ENCODE measurements at places on chromosomes 1 and 21.

DNA sequence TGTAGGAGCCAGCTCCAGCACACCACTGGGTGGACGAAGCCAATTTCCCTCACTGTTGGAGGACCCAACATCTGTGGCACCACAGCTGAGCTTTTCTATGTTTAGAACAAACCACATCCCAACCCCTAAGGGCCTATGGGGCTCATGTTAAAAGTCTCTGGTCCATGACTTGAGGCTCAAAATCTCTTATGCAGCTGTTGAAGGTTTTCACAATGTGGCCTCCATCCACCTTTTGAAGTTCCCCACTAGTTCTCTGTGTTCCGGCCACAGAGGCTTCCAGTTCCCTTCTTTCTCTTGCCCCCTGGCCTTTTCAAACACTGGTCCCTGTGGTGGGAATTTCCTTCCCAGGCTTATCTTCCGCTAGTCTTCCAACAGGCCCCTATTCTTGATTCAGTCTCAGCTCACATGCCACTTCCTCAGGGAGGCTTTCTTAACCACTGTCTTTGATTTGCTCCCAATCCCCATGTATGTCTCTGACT lies 3.9 kb upstream of the IFNLR1 start:
- DNase-seq: peak; percentile 56

GRCh38 chr1:79517470-79518224 lies 511.1 kb upstream of the ADGRL4 start:
- DNase-seq: no peak

DNA sequence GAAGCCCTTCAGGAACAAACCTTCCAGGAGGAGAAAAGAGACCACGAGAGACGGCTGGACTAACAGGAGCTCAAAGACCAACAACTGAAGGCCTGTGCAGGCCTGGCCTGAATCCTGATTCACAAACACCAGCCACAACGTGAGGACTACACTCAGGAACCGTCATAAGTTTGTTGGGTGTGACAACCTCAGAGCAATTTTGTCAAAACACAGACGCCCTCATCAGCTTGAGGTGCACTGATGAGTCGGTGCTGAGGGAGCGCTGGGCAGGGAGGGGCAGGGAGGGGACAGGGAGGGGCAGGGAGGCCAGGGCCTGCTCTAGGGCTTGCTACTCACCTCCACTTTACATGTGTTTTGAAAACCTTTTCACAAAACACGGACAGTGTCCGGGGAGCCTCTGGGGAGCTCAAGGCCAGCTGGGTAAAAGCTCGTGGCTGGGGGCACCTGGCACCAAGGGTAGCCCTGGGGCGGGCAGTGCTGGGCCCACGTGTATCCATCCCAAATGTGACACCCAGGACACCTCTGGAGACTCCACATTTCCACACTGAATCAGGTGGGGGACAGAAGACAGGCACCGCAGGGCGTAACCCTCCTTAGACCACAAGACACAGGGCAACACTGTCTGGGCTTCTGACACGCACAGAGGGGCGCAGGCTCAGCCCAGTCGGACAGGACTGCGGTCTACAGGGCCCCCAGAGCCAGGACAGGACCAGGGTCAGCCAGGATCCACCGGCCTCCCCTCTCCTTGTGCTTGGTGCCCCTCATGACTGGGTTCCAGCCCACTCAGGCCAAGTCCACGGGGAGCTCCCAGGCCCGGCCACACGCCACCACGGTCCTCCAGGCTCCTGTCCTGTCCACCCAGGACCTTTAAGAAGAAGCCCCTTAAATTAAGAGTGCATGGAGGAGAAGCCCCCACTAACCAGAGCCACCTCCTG lies 16.5 kb downstream of the LSS start:
- no peak for DNase-seq

GRCh38 chr1:21572221-21572620 lies 63.0 kb downstream of the ALPL start:
- DNase-seq: no peak

- DNase-seq: no peak
Observed at GRCh38 chr1:26189751-26190275, 589 bp upstream of the CATSPER4 start.

GRCh38 chr1:198936371-198937083 lies 297.7 kb downstream of the PTPRC start:
- no peak for DNase-seq

- no peak for DNase-seq
Observed at GRCh38 chr1:6004412-6005123, 12.3 kb upstream of the NPHP4 start.

GRCh38 chr1:30779294-30780071 lies 21.9 kb upstream of the LAPTM5 start:
- DNase-seq: peak; percentile 81

DNA sequence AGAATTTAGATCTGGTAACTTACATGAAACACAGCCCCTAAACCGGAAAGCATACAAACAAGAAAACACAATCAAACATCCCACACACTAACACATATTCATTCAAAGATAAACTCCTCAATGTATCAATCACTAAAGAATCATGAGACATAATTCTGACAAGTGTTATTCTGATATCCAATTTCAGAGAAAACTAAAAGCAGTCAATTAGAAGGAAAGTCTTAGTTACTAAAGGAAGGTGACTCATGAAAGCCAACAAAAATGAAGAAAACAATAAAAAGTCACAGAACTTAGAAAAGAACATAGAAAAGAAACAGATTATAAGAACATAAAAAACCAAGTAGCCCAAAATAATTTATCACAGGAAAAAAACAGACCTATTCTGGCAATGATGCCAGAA lies 57.2 kb downstream of the ZZZ3 start:
- no peak for DNase-seq

DNA sequence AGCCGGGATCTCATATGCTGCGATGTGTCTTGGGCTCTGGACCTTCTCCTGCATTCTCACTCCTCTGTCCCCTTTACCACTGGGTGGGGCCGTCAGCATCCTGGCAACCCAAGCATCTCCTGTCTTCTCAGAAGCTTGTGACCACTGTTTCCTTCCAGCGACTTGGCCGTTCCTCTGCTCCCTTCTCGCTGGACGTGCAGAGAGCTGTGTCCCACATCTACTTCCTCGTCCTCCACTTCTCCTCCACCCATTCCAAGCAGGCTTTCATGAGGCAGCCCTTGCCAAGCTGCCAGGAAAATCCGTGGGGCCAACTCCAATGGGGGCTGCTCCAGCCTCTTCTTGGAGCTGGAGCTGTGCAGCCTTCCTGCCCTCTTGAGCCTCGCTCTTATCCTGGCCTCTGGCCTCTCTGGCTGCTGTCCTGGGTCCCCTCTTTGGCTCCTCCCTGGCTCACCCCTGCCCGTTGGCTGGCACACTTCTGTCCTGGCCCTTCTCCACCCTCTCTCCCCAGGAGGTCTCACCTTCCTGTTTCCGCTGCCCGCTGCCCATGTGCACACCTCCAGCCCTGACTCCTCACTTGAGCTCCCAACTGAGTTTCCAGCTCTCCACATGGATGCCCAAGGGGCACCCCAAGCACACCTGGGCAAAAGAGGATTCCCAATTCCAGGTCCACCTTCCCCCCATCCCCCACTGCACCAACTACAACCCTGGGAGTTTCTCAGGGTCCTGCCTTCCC lies 8.7 kb downstream of the FAM131C start:
- DNase-seq: no peak

- no peak for DNase-seq
Observed at GRCh38 chr1:83897516-83897915, 101.4 kb downstream of the TTLL7 start.

DNA sequence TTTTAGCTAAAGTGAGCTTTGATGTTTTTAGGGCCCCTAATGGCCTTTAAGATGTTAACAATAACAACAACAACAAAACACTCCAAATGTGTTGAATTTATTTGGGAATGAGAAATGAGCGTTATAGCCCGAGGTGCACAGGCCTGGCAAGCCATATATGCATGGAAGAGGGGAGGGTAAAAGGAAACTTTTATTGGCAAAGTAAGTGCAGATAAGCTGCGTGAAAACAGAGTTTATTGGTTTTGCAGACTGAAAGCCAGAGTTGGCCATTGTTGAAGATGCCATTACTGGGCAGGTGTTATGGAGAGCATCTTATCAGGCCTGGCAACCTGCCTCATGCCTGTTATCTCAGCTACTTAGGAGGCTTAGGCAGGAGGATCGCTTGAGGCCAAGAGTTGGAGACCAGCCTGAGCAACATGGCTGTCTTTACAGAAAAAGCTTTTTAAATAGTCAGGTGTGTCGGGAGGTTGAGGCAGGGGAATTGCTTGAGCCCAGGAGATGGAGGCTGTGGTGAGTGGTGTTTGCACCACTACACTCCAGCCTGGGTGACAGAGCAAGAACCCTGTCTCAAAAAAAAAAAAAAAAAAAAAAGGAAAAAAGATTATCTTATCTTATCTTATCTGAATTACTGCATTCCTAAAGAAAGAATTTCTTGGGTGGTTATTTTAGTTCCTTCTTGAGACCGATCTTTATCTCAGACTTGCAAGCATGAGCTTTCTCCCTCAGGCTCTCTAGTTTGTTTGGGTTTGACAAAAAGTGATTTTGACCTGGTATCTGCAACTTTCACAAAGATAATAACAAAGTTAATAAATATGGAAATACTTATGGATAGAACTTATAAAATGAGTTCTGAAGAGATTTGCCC lies 1.7 kb downstream of the PATJ start:
- DNase-seq: no peak

- DNase-seq: no peak
Observed at GRCh38 chr1:183244466-183244865, 58.4 kb downstream of the LAMC2 start.

DNA sequence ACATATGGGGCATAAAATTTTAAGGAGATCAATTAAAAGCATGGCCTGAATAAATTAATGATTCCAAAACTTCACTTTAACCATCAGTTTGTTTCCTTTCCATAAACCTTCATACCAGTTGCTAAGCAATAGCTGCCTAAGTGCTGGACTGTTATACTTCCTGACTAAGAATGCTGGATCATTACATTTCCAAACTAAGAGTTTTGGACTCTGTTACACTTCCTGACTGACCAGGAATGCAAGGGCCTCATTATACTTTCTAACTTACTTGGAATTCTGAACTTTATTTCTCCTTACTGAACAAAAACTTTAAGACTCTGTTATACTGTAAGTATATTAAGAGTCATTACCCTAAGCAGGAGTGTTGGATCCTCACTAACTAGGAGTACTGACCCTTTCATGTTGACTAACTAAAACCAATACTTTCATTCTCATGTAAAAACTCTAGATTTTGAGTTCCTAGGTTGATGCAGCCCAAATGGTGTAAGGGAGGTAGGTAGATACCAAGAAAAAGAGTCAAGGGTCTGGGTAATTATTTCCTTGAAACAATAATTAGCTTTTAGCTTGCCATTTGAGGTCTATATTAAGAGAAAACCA lies 118.2 kb downstream of the FAF1 start:
- DNase-seq: no peak

GRCh38 chr1:116508984-116509980 lies 61.5 kb downstream of the CD58 start:
- no peak for DNase-seq

GRCh38 chr1:99481391-99481996 lies 164.4 kb upstream of the PALMD start:
- peak; percentile 4 for DNase-seq

- DNase-seq: no peak
Observed at GRCh38 chr1:2237773-2238172, 9.7 kb downstream of the SKI start.

- DNase-seq: no peak
Observed at GRCh38 chr1:115685029-115685705, 43.4 kb downstream of the VANGL1 start.

GRCh38 chr1:68083686-68084085 lies 33.3 kb upstream of the DIRAS3 start:
- no peak for DNase-seq

GRCh38 chr1:208031932-208032320 lies 121.0 kb upstream of the CD34 start:
- no peak for DNase-seq

DNA sequence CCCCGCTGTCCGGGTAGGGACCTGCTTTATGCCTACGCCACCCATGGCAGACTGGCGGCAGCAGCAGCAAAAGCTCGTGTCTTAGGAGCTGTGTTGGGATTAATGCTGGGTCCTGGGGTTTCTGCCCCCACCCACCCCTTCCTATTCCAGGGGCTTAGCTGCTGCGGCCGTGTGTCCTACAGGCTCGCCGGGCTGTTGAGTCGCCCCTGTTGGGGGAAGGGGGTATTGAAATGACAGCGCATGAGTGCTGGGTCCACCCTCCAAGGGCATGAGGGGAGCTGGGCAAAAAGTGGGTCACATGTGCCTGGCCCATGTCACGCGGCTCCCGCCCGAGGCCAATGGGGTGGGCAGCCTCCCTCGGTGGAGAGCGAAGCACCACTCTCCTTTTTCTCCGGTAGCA lies 118.3 kb upstream of the COL6A1 start:
- DNase-seq: no peak

DNA sequence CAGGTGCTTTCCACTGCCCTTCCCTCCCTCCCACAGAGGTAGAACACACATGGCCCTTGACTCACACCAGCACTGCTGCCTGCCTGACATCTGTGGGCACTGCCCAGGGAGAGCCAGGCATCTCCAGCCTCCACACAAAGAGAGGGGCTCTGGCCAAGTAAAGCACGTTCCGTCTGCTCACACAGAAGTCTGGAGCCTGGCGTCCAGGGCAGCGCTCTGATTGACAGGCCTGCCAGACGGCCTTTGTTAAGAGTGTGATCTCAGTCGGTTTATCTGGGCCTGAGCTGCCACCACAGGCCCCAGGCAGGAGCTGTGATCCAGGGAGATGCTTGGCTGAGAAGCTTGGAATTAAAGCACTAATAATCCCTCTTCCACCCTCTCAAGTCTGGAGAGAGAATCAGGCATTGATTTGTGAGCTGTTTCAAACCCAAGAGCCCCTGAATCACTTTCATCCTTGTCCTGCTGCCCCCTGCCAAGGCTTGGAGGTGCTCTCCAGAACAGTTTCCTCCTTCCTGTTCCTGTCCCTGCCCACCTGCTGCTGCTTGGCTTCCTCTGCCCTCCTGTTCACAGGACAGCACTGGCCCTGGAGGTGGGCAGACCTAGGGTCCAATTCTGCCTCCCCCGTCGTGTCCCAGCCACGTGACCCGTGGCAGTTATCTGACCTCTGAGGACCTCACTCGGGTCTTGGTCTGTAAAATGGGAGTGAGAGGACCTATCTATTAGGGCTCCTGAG lies 3.7 kb downstream of the DMRTB1 start:
- no peak for DNase-seq

- DNase-seq: no peak
Observed at GRCh38 chr1:198168227-198168626, 11.4 kb downstream of the NEK7 start.

DNA sequence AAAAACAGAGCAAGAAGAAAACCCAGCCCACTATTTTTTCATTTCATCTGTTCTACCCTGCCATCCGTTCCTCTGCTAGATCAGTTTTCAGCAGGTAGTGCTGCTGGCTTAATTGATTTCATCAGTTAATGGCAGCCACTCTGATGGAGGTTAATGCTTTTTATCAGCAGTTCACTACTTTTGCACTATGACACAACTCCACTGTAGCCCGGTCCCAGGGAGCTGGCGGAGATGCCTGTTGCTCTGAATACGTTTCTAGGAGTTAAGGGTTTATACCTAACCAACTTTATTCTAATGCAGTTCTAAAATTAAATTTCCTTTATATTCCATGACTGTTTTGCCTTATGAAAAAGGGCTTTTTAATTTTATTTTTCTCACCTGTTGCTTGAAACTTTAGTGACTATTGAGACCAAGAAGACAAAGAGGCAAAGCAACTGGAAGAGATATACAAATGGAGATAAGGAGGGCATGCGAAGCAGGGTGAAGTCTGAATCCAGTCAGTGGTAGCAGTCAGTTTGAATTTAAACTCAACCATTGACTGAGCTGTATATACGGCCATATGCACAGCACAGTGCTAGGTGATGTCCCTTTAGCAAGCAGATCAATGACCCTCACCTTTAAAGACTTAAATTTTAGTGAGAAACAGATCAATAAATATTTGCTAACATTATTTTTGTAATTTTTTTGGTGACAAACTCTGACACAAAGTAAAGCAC lies 477.9 kb downstream of the LMO4 start:
- no peak for DNase-seq

GRCh38 chr1:109319114-109319513 lies 12.3 kb upstream of the MYBPHL start:
- DNase-seq: no peak
